Globus pallidus (tissue), 1 donor: ENCODE measurements at places on chromosomes 16 and 17.
A peak's percentile ranks its signal among the peaks of the same experiment; 100 is the strongest.

GRCh38 chr17:76532072-76532651 lies 5.3 kb downstream of the CYGB start:
- no peak for DNase-seq

GRCh38 chr16:79261481-79261940 lies 339.0 kb downstream of the MAF start:
- DNase-seq, result no peak

DNA sequence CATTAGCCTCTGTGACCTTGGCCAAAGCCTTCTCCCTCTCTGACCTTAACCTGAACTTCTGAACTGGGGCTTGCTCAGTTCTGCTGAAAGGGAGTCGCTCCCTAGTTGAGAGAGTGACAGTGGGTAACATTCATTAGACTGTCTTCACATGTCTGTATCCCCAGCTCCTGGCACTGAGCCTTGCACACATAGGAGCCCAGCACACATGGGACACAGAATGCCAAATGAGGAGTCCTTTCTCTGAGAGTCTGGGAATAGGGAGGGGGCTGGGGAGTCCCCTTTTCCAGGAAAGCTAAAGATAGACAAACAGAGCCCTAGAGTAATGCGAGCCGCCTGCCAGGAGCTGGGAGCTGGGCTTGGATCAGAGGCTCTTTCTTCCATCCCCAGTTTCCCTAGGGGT lies 2.5 kb downstream of the TAC4 start:
- DNase-seq, result peak; percentile 13

GRCh38 chr17:46109603-46110189 lies 83.5 kb downstream of the KANSL1 start:
- no peak for DNase-seq

DNA sequence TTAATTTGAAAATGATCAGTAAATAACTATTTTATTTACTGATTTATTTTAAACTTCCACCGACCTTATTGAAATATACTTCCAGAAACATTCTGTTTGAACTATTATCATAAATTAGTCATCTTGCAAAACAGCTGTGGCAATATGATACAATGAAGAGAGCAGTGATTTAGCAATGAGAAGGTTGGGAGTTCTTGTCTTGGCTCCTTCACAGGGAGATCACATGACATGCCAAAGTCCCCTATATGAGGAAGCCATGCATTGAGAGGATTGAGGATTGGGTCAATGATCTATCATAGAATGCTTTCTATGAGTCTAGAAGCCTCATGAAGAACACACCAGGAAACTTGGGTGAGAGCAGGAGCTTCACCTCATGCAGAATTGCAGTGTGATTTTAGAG lies 222.7 kb downstream of the LGALS9B start:
- no peak for DNase-seq

GRCh38 chr17:35879773-35880654 lies at the start of gene CCL5:
Gene CCL5 (minus strand): TSS chr17:35880360.
- no peak for DNase-seq

DNA sequence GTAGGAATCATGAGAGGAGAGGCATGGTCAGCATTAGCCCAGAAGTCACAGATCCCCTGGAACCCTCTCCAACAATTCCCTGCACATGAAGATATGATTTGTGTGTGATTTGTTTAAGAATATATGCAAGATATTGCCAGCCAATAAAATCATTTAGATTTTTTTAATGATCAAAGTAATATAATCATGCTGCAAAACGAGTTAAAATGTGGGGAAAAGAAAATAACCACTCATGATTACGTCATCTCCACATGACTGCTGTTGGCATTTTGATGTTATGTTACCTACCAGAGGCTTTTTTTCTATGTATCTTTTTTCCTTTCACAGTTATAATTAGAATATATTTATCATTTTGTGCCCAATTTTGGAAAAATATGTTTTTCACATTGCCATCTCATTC lies 22.4 kb downstream of the SLC35G3 start:
- DNase-seq, result no peak

DNA sequence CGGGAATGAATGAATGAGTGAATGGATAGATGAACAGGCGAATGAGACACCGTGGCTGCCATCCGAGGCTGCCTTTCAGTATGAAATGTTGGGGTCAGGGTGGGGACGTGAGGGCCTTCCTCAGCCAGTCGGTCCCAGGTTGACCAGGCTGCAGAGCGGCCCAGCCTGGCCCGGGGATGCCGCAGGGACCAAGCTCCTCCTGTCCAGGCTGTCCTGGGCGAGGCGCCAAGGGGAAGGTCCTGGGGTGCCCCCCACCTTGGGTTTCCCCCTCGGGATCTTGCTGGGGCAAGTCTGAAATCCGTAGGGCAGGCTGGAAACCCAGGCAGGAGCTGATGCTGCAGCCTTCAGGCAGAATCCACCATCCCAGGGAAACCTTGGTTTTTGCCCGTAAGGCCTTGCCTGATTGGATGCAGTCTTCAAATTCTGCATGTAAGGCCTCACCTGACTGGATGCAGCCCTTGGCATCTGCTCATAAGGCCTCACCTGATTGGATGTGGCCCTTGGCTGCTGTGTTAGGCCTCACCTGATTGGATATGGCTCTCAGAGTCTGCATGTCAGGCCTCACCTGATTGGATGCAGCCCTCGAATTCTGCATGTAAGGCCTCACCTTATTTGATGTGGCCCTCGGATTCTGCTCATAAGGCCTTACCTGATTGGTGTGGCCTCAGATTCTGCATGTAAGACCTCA lies 61.7 kb upstream of the ZNF469 start:
- DNase-seq, result no peak

GRCh38 chr17:49210158-49211029 lies at the start of the genes ABI3 and GNGT2:
Gene ABI3 (plus strand): TSS chr17:49210707. CDS start chr17:49210725, 18 bp downstream.
Gene GNGT2 (minus strand): TSS chr17:49210574. CDS start chr17:49207422, 3,152 bp downstream.
- peak; percentile 48 for DNase-seq

DNA sequence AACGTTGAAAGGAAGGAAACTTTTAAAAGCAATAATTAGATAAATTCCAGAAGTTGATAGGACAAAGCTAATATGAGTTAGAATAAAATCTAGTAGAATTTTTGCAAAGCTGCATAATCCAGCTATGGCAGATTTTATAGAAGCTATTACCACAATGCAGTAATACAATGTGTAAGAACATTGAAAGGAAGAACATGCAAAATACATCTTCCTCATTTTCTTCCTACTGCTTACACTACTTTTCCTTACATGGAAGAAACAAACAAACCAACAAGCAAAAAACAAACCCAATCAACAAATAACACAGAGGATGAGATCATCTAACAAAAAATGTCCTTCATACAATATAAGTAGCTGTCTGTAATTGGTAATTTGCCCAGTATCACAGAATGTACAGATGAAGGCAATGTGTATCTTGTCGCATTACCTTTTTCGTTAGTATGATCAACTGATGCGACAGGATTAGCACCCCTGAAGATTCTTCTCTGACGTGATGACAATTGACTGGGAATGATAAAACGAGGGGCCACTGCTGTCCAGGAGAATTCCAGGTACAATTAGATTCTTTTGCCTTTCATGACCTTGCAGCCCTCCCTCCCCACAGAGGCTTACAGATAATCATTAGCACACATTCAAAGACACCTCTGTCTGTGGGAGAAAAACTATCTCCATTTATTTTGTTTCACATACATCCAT lies 21.2 kb upstream of the LRRC37A start:
- DNase-seq, result no peak

DNA sequence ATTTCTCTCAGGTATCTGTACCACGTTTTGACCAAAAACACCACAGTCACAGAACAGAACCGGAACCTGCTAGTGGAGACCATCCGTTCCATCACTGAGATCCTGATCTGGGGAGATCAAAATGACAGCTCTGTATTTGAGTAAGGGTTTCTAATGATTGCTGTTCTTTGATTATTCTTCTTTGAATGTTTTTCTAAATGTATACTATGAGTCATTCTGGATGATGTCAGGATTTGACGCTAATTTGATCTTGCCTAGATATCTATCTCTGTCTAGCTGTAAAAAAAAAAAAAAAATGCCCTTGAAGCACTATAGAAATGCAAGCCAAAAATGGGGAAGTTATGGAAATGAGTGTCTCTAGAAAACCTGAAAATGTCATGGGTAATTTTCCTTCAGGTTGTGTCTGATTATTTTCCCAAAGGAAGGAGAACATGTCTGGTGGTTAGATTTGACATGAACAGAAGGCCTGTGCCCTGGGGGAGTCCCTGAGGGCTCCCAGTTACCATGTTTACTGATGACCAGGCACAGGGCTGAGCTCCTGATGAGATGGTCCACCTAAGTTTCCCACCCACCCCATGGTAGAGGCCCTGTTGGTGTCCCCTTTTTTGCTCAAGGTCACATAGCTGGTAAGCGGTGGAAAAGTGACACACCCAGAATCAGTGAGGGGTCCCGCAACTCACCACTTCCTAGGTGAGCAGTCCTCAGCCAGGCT lies 13.6 kb downstream of the CLEC16A start:
- no peak for DNase-seq

DNA sequence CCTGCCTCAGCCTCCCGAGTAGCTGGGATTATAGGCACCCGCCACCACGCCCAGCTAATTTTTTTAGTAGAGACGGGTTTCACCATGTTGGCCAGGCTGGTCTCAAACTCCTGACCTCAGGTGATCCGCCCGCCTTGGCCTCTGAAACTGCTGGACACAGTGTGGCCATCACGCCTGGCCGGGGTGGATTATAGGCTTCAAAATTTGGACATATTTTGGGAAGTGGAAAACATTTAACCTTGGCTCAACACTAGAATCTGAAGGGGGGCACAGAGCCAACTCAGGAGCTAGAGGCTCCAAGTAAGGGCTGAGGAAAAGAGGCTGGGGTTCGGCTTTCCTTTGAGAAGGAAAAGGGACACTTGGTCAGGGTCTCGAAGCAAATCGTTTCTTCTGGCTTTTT lies 2.2 kb upstream of the CDK5R1 start:
- DNase-seq, result no peak

- DNase-seq, result no peak
Measured at GRCh38 chr16:72552654-72553053, 380.7 kb upstream of the PMFBP1 start.
